ENCODE measurements at places on chromosomes 3 and 15.

DNA sequence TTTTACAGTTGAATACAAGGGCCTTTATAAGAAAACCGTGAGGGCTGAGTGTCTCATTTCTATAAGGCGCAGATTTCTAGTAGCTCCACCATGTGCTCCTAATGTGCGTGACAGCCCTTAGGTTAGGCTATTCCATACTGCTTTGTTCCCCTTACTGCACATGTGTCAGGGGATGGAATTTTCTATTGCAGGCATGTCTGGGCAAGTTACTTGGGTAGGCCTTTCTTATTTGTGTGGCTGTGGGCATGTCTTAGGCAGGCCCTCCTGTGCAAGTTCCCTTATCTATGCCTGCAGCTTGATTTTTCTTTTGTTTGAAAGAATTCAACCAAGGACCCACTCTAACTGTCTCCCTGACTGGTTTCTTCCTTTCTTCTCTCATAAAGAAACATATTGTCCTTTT is 434.2 kb upstream of the CNTN3 start:
- DNase-seq, result no peak

DNA sequence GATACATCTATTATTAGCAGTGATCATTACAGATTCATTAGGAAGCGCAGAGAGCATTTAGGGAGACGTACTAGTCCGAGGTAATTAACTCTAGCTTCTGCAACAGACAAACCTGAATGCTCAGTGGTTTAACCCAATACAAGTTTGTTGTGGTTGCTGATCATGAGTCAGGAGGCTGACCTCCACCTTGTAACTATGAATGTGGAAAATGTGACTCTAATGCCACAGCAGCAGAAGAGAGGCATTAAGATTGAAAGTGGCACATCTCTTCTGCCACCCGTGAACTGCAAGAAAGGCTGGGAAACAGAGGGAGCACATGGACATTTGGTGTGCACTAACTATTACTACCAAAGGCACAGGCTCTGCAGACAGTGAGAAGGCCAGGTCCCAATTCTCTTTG is 71.2 kb upstream of the C3orf80 start:
- no peak for DNase-seq

GRCh38 chr3:148379763-148380382 is 317.8 kb upstream of the AGTR1 start:
- no peak for DNase-seq

DNA sequence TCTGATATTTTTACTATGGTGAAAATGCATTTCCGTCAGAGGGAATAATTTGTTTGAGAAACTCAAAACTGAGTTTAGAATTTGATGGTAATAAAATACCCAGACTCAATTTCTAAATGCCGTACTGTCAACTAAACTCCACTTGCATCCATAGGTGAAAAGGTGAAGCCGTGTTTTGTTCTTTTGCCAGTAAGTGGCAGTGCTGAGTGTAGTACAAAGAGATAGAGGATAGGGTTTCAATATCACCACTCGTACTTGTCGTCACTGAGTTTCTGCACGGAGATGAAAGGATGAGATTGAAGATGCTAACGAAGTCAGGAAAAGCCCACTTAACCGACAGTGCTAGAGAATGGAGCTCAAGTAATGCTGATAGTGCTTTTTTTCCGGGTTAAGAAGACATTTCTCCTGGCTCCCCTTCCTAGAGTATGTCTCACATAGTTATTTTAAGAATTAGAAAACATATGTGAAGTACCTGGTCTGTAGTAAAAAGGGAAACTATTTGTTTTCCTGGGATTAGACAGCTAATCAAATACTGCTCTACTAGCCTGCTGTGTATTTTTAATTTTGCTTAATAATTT is 345.1 kb downstream of the IL5RA start:
- DNase-seq, result no peak

GRCh38 chr3:11610044-11610671 is 33.6 kb downstream of the VGLL4 start:
- DNase-seq, result no peak

Measured in ureter (tissue), 1 donor.